ENCODE measurements at places on chromosomes 5 and 9.

DNA sequence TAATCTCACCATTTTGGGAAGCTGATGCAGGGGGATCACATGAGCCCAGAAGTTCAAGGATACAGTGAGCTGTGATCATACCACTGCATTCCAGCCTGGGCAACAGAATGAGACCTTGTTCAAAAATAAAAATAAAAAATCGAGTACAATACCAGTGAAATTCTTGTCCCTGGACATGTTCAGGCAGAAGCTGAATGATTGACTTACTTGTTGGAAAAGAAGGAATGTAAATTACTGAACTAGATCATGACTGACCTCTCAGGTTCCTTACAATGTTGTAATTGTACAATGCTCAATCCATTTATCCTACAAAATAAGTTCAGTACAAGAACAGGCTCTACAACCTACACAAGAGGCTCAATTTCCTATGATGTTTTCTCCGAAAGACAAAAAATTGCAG lies 1010.4 kb downstream of the TLE1 start:
- DNase-seq = no peak

DNA sequence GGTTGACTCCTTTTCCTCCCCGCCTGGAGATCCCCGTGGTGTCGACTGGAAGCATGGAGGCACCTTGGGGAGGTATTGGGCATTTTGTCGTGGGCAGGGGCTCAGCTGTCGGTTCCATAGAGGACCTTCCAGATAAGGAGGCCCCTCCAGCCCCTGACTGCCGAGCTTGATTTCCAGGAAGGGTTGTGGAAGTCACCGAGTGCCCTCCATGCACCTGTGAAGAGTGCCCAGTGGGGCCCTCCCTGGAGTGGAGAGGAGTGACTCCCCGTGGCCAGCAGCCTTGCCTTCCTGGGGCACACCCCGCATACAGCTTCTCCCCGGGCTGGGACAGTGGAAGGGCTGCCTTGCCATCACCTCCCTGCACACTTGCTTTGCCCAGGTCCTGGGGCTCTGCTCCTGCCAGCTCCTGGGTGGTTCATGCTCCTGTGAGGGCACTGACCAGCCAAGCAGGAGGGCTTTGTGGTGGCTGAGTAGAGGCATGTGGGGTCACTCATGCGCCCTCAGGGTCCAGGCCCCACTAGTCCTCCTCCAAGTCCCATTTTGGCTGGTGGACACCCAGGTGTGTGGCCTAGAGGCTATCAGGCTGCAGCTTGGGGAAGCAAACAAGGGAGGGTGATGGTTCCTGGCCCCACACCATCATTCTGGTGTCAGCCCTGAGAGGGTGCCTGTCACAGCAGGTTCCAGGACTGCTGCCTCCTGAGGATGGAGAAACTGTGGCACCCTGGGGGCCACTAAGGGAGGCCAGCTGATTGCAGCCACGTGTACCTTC lies 133.0 kb downstream of the WNK2 start:
- DNase-seq = no peak

- DNase-seq = no peak
These were observed 1.4 kb upstream of the ENC1 start for GRCh38 chr5:74641735-74642542.

- DNase-seq = no peak
These were observed 481 bp downstream of the MRPL36 start for GRCh38 chr5:1799110-1799601.

DNA sequence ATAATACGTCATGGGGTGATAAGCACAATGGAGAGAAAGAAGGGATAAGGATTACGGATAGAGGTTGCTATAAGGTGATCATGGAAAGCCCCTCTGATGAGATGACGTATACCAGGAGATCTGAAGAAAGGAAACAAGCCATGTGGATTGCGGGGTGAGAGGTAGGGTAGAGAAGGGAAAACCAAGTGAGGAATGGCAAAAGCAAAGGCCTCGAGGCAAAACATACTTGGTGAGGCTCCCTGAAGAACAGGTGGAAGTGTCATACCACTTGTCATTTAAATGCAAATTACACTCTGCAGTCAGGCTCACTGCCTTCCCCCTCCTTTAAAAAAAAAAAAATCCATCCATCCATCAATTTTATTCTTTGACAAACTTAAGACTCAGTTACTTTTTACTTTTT lies 420.8 kb downstream of the RAB3C start:
- no peak for DNase-seq

- no peak for DNase-seq
These were observed 239.1 kb downstream of the ELAVL2 start for GRCh38 chr9:23586906-23587305.

GRCh38 chr9:26746357-26747072 lies 146.1 kb downstream of the CAAP1 start:
- no peak for DNase-seq

GRCh38 chr9:7879551-7880245 lies 80.1 kb upstream of the DMAC1 start:
- peak; percentile 17 for DNase-seq

DNA sequence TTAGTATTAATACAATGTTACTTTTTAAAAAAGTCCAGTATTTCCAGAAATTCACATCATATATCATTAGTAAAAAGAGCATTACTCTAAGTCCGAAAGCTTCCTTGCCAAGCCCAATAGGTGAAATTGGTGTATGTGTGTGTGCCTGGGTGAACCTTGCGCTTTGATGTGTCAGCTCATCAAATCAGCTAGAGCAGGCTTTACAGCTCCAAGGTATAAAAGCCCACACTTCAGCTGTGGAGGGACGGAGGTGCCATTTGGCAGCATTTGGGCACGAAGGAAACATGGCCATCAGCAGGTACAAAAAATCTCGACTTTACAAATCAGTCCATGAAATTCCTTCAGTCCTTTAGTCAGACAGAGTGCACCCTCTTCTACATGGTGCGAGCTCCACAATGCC lies 76.5 kb upstream of the IL7R start:
- DNase-seq = no peak

GRCh38 chr9:93354451-93354850 lies 97.0 kb upstream of the FAM120A start:
- DNase-seq = no peak
